Activated CD8-positive, alpha-beta memory T cell treated with anti-CD3 and anti-CD28 coated beads, Interleukin-2, amount 10 ng/mL, durations not matched to agents 7 days and 5 days (primary cell): ENCODE measurements at places on chromosomes 7 and 10. TPM values are rescaled to one million over a fixed set of nuclear protein-coding genes. Genes with fewer than 3 reads are reported as not detected.

DNA sequence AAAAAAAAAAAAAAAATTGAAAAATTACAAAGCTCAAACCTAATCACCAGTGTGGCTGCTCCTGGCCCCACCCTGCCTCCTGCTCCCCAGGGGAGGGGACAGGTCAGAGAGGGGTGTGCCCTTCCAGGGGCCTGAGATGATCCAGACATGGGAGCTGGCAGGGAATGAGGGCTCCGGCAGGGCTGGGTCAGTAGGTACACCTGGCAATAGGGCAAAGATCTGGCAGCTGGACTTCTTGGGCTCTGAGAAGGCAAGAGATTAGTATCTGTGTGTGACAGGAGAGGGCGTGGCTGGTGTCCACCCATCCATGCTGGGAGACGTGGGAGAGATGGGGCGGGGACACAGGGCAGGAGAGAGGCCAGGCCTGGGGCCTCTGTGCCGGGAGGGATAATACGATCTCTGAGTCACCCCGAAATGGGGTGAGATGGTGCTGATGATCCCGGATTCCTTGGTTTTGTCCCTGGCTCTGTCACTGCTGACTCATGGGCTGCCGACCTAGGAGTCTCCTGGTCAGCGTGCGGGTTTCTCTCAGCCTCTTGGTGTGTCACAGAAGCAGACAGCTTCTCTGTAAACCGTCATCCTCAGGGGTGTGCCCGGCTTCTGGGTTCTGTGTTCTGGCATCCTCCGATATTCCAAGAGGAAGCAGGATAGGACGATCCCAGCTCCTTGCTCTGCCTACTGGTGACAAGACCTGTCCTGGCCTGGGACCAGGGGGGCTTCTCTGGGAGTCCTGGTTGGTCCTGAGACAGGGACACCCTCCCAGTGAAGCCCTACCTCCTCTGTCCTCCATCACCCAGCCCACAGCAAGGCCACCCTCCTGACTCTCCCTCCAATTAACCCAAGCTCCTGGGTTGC is 8.2 kb upstream of the CLDN4 start:
- no peak overlapping the region for H3K4me3 ChIP-seq
- no peaks in the 10 kb centered on the region for H3K36me3 ChIP-seq
- DNase-seq, result no peak

DNA sequence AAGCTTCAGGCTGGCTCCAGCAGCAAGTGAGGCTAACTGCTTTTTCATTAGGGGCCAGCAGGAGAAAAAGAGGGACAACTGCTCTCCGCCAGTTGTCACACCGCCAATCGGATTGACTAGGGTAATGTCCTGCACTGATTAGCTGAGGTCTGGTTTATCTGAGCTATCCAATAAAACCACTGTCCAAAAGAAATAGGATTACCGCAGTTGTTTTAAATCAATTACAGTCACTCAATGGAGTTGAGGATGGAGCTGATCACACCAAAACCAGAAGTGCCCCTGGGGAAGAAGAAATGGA is 351.4 kb upstream of the NPVF start:
- no peak overlapping the region for H3K27ac ChIP-seq
- no peaks in the 10 kb centered on the region for H3K36me3 ChIP-seq
- no peaks in the 10 kb centered on the region for H3K4me1 ChIP-seq
- no peak for DNase-seq
- H3K27me3 ChIP-seq, result peaks cover 18% of the 10 kb centered on the region

DNA sequence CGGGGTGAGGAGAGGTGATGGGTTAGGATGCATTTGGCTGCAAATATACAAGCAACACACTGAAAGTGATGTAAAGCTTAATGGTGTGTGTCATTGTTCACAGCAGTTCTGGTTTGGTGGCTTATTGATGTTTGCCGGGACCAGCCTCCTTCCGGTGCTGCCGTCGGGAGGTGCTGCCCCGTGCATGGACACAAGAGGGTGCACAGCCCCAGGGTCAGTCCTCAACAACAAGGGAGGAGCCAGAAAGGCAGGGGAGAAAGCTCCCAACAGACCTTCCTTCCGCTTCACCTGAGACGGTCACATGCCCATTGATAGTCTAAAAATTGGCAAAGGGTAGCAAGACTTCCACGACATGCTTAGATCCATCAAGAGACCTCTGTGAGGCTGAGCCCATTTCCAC is 9.5 kb downstream of the RNF32 start:
- H3K27me3 ChIP-seq, result peaks cover 50% of the 10 kb centered on the region
- peak; percentile 52 for DNase-seq
- peaks cover 7% of the 10 kb centered on the region for H3K4me1 ChIP-seq

DNA sequence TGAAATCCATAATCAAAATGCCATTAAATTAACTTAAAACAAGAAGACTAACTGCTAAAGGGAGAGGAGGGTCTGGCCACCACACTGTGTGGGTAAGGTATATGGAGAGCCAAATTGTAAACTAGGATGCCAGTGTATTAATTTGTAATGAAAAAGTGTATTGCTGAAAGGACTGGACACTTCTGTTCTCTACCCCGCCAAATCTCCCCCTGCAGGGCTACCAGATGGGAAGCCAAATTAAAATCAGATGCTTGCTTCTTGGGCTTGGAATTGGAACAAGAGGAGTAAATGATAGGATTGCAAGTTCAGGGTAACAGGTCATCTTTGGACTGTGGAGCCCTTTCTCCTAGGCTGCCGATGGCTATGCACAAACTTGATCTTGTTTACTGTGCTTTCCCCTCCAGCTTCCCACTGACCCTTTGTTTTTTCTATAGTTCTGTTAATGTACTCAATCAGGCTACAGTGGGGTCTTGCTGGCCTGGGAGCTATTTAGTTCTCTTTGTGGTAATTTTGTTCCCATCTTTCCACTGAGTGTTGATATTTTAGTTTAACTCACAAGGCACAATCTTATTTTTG is 932.1 kb upstream of the C7orf33 start:
- H3K36me3 ChIP-seq, result no peaks in the 10 kb centered on the region
- H3K27ac ChIP-seq, result no peak overlapping the region
- H3K4me3 ChIP-seq, result no peak overlapping the region
- DNase-seq, result no peak

GRCh38 chr10:112813866-112814591 is 136.0 kb upstream of the TCF7L2 start:
- no peak for DNase-seq
- H3K27me3 ChIP-seq, result no peaks in the 10 kb centered on the region

GRCh38 chr7:25944777-25945515 is 207.1 kb upstream of the NFE2L3 start:
- DNase-seq, result no peak
- H3K27ac ChIP-seq, result no peak overlapping the region
- peaks cover 3% of the 10 kb centered on the region for H3K36me3 ChIP-seq
- H3K4me1 ChIP-seq, result peaks cover 14% of the 10 kb centered on the region
- H3K27me3 ChIP-seq, result peaks cover 28% of the 10 kb centered on the region

DNA sequence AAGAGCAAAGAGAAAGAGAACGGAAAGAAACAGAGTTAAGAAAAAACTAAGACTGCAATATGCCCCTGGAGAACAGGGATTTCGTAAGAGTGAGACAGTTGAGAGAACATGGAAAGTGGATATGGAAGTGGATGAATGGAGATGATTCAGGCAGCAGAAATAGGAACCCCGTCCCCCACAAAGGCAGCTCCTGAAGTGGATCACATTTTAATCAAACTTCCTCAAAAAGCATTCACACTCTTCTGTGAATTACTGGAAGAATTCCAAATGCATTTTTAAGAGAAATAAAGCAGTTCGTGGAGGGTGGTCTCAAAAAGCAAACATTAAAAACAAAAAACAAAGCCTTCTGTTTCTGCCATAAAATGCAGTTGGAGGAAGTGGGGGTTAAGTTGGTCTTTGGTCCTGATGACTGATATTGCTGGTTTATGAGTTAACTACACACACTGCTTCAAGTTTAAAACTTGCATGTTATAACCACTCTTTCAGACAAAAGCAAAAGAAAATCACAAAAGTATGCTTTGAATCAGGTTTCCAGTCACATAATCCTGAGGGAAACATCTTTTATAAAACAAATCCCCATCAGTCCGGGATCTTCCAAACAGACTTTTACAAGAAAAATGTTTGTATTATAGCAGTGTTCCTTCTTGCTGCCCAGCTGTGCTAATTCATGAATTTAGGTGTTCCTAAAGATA is 214.3 kb downstream of the FANK1 start:
- H3K36me3 ChIP-seq, result no peaks in the 10 kb centered on the region
- H3K27ac ChIP-seq, result no peak overlapping the region

DNA sequence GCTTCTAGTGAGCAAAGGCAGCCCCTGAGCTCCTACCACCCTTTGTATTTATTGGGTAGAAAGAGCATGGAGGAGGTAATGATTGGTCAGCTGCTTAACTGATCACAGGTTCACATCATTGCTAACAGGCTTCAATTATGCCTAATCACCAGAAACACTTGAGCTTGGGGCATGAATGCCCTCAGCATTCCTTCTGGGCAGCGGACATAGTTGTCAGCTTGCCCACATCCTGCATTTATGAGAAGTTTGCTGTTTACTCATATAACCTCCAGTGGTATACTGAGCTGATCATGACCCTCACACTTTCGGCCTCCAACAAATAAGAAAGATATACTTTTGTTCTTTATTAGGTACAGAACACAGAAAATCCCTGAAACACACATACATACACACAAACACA is 140.3 kb upstream of the ODAD2 start:
- H3K4me1 ChIP-seq, result no peaks in the 10 kb centered on the region
- H3K36me3 ChIP-seq, result peaks cover 9% of the 10 kb centered on the region
- no peak overlapping the region for H3K27ac ChIP-seq
- H3K27me3 ChIP-seq, result no peaks in the 10 kb centered on the region
- no peak overlapping the region for H3K4me3 ChIP-seq

- DNase-seq, result no peak
- peaks cover 3% of the 10 kb centered on the region for H3K4me1 ChIP-seq
- no peak overlapping the region for H3K4me3 ChIP-seq
- H3K27ac ChIP-seq, result no peak overlapping the region
Measured at GRCh38 chr7:118372530-118372929, 148.0 kb downstream of the ANKRD7 start.

GRCh38 chr10:120314442-120314841 is 142.6 kb upstream of the PLPP4 start:
- H3K27ac ChIP-seq, result no peak overlapping the region
- no peaks in the 10 kb centered on the region for H3K4me1 ChIP-seq
- H3K27me3 ChIP-seq, result no peaks in the 10 kb centered on the region
- DNase-seq, result no peak
- H3K36me3 ChIP-seq, result no peaks in the 10 kb centered on the region
- no peak overlapping the region for H3K4me3 ChIP-seq

DNA sequence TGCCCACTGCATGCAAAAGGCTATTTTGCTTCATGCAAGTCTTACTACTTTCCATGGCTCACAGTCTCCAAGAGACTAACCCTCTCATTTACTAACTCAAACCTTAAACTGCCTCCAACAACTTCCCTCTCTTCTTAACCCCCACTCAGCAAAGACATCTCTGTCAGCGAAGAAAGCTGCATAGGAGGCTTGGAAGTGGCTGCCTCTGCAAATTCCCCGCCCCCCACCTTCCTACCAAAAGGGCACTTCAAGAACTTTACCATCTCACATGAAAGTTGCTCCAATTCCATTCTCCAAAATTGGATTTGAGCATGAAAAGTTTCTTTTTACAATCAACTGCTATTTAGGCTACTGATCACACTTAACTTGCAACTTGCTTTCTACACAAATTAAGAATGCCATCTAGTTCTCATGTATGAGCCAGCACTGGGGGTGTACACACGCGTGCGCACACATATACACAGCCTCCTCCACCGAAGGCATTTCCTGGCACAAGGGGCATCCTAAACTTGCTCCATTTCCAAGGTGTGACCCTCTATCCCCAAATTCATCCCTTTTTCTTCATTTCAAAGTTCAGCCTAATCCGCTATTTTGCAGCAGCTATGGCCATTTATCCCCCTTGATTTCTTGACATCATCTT is 1.8 kb downstream of the CCDC6 start:
- H3K4me1 ChIP-seq, result peaks cover 62% of the 10 kb centered on the region
- no peaks in the 10 kb centered on the region for H3K27me3 ChIP-seq
- peak overlapping the region; percentile 91 for H3K4me3 ChIP-seq
- peak overlapping the region; percentile 87 for H3K27ac ChIP-seq

- no peak overlapping the region for H3K4me3 ChIP-seq
- no peak for DNase-seq
- peaks cover 38% of the 10 kb centered on the region for H3K36me3 ChIP-seq
Measured at GRCh38 chr7:131096267-131096927, 231.3 kb upstream of the MKLN1 start.

DNA sequence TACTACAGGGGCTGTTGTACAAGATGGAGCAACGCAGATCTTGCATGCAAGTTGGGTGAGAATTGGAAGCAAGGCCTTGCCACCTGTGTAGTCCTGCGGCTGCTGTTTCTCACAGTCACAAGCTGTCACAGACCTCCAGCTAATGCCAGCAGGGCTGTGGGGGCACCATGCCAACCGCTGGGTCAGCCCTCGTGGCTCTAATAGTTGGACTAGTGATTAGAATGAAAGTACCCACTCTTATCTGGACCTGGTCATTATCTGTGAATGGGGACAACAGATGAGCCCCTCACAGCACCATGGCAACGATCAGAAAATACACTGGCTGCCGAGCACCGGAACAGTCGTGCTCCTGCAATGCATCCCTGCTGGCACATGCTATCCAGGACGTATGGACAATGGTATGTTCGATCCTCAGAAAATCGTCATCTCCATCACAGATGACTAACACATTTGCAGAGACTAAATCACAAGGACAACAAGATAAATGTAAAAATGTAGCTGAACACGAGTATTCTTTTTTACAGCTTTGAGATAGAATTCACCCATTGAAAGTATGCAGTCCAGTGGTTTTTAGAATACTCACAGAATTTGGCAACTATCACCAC is 80.4 kb upstream of the CALN1 start:
- no peaks in the 10 kb centered on the region for H3K27me3 ChIP-seq
- no peak overlapping the region for H3K4me3 ChIP-seq
- no peaks in the 10 kb centered on the region for H3K4me1 ChIP-seq
- no peak for DNase-seq
- no peak overlapping the region for H3K27ac ChIP-seq
- H3K36me3 ChIP-seq, result no peaks in the 10 kb centered on the region

The MYH16 gene
- total RNA-seq, result not detected

The PLXNA4 gene
- total RNA-seq, result 1.6 TPM

The PLEKHA8 gene
- 10.9 TPM for total RNA-seq

The GCK gene
- total RNA-seq, result not detected

The PTF1A gene
- total RNA-seq, result not detected

The HABP2 gene
- total RNA-seq, result not detected

The TMEM229A gene
- not detected for total RNA-seq
